ENCODE measurements at places on chromosomes 2 and 18.

DNA sequence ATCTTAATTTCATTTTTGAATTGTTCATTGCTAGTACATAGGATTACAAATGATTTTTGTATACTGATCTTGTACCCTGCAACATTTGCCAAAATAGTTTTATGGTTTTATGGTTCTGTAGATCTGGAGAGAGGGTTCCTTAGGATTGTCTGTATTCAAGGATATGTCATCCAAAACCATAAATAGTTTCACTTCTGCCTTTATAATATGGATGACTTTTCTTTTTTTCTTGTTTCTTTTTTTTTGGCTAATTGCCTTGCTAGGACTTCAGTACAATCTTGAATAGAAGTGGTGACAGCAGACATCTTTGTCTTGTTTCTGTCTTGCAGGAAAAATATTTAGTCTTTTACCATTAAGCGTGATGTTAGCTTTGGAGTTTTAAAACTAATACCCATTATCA, 383.9 kb upstream of the HS6ST1 start:
- no peak for DNase-seq

DNA sequence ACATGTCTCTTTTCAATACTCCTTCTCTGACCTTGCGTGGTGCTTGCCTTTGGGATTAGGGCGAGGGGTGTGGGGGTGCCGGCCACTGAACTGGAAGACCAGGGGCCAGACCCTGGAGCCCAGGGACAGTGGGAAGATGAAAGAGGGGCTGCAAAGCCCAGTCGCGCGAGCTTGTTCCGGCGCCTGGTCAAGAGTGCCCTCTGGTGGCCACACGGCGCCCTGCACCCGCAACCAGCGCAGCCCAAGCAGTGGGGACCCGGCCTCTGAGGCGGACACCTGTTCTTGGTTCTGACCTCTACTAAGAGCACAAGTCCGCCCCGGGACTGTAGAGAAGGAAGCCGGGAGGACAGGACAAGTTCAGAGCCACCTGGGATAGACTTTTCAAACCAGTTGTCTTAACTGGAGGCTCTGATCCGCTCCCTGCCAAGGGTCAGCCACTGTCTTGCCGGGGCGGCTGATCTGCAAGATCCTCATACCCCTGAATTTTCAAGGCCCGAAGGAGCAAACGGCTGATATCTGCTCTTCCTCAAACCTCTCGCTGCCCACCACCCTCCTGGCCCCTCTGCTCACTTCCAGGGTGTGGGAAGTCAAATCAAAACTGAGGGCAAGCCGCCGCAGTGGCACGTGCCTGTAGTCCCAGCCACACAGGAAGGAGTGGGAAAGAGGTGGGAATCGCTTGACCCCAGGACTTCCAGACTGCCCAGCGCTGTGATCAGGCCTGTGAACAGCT, 14.9 kb upstream of the MSH6 start:
- DNase-seq = peak; percentile 37

GRCh38 chr2:10868465-10869314, 43.0 kb upstream of the KCNF1 start:
- DNase-seq = no peak

- DNase-seq = no peak
Measured at GRCh38 chr18:74610051-74610615, 12.5 kb downstream of the ZNF407 start.

DNA sequence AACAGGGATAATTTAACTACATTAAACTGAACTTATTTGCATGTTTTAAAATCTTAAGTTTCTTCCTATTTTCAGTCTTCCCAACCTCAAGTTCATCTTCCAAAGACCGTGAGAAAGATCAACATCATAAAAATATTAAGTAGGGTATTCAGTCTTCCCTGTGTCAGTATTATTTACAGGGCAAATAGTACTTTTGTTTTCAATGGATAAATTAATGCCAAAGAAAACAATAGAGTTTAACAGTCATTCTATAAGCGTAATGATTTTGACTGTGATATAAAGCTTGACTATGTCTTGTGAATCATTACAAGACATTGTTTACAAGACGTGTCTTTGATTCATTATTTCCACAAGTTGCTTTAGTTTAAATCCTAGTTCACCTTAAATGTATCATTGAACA, 48.0 kb upstream of the NRXN1 start:
- no peak for DNase-seq

DNA sequence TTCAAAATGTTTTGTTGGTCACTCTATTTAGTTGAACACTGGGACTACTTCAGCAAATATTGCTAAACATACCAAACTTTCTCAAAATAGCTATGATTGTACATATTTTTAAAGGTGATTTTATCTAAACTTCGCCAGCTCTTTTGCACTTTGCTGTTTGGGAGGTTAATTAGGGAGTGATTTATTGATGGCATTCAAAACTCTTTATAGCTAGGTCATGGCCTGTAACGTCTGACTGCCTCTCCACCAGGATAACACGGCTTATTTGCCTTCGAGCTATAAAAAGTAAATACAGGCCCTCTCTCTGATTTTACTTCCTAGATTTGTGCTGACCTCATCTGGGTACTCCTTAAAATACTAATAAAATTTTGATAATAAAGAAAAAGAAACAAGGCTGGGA, 931.9 kb downstream of the DCDC2C start:
- no peak for DNase-seq

GRCh38 chr2:46779447-46779941, 136.1 kb downstream of the MCFD2 start:
- no peak for DNase-seq

DNA sequence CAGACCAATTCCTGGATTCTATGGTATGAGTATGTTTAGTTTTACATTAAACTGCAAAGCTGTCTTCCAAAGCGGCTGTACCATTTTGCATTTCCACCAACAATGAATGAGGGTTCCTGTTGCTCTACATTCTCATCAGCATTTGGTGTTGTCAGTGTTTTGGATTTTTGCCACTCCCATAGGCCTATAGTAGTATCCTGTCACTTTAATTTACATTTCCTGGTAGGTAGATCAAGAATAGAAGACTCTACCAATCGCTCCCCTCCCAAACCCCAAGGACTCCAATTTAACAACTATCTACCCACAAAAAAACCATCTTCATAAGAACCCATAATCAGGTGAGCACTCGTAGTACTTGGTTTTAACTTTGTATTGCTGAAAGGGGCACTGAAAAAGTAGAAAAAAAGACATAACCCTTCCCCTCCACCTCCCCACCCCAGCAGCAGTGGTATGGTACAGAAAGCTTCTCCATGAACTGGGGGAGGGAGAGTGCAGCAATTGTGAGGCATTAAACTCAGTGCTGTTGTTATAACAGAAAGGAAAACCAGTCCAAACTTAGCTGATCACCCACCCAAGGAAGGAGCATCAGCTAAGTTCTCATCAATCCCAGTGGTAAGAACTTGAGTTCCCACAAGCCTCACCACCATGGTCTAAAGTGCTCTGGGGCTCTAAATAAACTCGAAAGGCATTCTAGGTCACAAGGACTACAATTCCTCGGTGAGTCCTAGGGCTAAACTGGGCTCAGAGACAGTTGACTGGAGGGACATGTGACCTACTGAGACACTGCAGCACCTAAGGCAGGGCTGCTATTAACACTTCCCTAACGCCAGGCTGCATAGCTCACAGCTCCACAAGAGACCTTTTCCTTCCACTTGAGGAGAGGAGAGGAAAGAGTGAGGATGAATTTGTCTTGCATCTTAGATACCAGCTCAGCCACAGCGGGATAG, 35.5 kb upstream of the CYTIP start:
- DNase-seq = no peak

GRCh38 chr2:6866275-6866671, 566 bp upstream of the CMPK2 start:
- DNase-seq = no peak

GRCh38 chr2:118103951-118104940, 16.0 kb downstream of the INSIG2 start:
- no peak for DNase-seq

DNA sequence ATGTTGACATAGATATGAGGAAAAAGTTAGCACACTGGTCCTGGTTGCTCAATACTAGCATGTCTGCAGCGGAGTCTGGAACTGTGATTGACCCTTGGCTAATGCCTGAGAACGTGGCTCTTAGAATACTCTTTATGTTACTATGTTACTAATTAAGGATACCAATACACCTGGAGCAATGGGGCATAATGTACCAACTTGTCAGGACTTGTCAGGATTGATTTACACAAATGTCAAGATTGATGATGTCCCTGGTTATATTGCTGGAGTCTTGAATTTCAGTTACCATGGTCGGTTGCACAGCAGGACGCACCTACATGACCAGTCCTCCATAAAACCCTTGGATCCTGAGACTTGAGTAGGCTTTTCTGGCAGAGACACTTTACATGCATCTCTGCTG, 810.9 kb downstream of the CPS1 start:
- DNase-seq = no peak

DNA sequence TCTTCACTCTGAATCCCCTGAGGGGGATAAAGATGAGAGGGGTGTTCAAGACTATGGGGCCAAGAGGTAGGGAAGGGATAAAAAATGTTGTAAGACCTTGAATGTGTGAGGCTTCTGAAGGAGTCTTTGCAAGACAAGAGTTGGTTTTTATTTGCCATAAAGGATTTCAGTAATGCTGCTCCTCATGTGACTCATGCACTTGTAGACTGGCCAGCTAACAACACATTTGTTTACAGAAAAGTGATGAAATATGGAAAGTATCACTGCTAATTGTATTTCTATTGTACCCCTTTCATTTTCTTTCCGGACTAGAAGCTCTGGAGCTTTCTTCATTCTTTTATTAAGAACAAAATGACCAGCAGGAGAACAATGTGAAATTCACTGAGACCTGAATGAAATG, 782.1 kb downstream of the EPHA4 start:
- no peak for DNase-seq
